Activated CD4-positive, alpha-beta T cell treated with anti-CD3 and anti-CD28 coated beads, Interleukin-10, Interleukin-2, amounts not matched to agents 100 ng/mL and 50 ng/mL, durations not matched to agents 16 hours and 8 hours (primary cell): ENCODE measurements at places on chromosomes 11 and 22.

- peak; percentile 71 for DNase-seq
Measured at GRCh38 chr11:118434553-118435289, 1.6 kb upstream of the KMT2A start.

DNA sequence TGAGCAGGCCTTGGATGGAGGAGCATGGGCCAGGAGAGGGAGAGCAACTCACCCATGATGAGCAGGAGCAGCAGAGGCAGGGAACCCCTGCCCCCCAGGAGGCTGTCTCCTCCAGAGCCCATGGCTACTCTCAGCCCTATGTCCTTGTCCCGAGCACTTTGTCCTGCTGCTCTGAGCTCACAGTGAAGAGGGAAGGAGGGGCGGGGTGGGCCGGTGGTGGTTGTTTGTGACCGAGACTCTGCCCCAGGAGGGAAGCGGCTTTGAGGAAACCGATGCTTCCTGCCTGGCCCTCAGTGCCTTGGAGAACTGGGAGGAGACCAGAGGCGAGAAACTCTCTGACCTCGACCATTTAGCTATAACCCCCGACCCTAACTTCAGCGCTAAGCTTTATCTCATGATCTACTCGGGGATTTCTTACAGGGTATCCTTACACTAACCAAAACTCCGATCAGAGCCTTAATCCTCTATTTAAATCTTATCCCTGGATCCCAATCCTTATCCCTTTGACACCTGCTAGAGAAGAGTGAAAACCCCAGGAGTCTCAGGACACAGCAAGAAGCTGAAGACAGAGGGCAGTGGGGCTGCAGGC is at the start of gene ROBO4:
Gene ROBO4, minus strand, starts transcription at position 192 of the 589 bp plus-strand sequence. Its CDS starts 70 bp downstream, at position 122.
- DNase-seq: no peak

DNA sequence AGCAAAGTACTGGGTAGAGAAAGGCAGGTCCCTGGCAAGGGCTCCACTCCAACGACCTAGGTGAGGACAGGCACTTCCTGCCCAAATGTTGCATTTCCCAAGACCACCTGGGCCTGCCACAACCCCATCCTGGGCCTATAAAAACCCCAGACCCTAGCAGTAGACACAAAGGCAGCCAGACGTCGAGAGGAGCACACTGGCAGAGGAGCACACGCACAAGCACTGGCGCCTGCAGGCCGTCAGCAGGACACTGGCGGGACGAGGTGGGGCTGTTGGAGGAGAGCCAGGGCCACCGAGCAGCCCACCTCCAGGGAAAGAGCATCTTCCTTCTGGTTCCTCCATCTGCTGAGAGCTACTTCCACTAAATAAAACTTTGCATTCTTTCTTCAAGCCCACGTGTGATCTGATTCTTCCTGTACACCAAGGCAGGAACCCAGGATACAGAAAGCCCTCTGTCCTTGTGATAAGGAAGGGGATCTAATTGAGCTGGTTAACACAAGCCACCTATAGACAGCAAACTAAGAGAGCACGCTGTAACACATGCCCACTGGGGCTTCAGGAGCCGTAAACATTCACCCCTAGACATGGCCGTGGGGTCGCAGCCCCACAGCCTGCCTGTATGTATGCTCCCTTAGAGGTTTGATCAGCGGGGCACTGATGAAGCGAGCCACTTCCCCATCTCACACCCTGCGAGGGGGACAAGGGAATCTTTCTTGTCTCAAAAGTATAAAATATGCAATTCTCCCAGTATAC is 89.7 kb upstream of the MTMR2 start:
- no peak for DNase-seq

DNA sequence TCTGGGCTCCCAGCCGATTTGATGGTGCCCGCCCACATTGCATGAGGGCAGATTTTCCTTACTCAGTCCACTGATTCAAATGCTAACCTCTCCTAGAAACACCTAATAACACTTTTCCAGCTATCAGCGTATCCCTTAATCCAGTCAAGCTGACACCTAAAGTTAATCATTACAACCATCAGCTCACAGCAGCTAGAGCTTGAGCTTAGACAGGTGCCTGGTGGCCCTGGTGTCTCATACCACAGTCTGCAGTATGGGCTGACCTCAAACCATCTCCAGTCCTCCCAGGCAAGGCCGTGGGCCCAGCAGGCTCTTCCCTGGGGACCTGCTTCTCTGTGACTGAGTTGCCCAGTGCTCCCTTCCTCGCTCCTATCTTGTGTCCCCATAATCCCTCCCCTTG is 174.4 kb upstream of the NECTIN1 start:
- DNase-seq: no peak

- no peak for DNase-seq
Measured at GRCh38 chr11:73176145-73176873, 34.2 kb upstream of the FCHSD2 start.

DNA sequence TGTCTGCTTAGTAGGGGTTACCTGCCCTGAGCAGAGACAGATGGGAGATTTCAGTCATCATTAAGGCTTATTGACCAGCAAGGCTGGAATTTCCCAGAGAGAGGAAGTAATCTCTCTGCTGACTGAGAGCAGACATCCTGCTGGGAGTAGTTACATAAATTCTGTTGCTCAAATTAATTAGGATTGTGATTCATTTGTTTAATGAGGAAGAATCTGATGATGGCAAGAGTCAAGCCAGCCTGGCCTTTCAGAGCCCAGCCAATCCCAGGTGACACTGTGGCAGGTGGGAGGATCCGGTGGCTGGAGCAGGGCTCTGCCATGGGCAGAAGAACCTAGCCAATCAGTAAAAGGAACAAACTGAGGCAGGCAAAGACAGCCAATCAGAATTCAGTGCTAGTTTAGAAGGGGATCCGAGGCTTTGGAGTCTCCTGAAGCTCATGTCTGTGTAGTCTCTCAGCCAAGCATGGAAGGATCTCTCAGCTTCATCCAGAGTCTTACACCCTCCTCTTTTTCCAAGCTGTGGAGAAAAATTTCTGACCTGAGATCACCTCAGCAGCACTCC is 61.2 kb upstream of the CHST1 start:
- no peak for DNase-seq

DNA sequence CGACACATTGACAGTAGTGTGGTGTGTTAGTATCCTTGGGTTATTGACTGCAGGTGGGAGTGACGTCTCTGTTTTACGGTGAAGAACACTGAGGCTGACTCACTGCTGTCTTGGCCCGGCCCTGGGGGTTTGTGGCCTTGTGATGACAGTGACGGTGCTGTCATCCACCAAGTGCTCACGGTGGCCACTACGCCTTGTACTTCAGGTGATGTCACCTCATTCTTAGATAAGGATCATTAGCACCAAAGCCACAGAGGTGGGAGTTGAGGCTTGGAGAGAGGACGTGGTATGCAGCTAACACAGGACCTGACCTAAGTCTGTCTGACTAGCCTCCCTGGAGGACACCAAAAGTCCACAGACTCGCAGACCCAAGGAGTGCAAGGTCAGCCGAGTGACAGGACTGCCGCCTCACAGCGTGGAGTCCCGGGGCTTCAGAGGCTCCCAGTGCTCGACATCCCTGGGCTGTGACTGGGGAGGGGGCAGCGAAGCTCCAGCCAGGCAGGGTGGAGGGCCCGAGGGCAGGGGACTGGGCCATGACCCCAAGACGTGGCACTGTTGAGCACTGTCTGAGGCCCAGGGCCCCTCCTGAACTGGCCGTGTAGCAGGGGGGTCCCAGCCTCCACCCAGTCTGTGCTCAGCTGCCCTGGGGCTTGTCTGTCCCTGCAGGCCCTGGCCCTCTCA is 56.5 kb downstream of the NAT10 start:
- peak; percentile 63 for DNase-seq

DNA sequence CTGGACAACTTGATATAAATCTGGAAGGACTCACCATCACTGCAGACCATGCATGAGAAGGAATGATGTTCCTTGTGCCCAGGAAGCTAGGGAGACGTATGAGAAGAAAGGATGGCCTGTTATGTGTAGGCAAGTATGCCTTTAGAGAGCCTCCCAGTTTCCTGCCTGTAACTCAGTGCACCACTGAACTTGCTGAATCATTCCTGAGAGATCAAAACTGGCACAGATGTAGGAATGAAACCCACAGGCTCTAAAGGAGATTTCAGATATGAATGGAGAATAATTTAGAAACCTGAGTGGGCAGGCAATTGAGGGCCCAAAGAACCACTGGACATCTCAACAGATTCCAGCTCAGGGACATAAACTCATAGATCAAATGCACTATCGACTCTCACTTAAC is 38.4 kb upstream of the PRSS23 start:
- DNase-seq: no peak

DNA sequence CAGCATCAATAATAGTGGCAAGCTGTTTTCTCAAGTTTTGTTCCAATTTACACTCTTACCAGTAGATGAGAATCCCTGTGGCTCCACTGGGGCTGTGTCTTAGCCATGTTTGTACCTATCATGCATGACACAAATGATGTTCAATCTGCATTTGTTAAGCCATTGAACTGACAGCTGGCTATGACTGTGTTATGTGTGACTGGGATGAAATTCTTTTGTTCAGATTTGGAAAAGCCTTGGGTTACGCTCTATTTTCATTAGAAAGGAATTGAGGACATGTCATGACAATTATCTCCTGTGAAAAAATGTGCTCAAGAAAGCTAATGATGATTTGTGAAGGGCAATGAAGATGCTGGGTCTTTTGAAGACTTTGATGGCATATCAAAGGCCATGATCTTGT is 201.8 kb upstream of the LARGE1 start:
- DNase-seq: no peak

- DNase-seq: no peak
Measured at GRCh38 chr11:105110688-105111030, 28.9 kb downstream of the CARD18 start.

GRCh38 chr22:45425531-45426265 is 12.2 kb downstream of the RIBC2 start:
- no peak for DNase-seq

GRCh38 chr11:92885600-92885999 is 83.9 kb upstream of the MTNR1B start:
- DNase-seq: no peak

DNA sequence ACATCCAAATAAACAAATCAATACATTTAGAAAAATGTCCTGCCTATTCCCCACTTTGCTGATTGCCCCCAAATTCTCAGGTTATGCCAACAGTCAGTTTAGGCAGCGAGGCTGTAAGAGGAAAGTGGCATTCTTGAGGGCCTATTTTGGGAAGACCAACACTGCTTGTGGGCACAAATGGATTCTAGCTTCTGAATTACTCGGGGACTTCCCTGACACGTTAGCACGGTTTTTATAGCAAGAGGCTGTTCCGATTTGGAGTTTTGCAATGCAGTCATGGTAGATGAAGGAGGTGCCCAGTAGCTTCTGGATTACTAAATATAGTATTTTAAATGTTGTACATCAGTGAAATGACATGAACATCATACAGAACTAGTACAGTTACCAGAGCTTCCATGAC is 13.1 kb downstream of the RCN1 start:
- no peak for DNase-seq

- no peak for DNase-seq
Measured at GRCh38 chr22:41204066-41204465, 1.0 kb upstream of the L3MBTL2 start.

- no peak for DNase-seq
Measured at GRCh38 chr22:47086596-47087248, 324.3 kb downstream of the TBC1D22A start.

DNA sequence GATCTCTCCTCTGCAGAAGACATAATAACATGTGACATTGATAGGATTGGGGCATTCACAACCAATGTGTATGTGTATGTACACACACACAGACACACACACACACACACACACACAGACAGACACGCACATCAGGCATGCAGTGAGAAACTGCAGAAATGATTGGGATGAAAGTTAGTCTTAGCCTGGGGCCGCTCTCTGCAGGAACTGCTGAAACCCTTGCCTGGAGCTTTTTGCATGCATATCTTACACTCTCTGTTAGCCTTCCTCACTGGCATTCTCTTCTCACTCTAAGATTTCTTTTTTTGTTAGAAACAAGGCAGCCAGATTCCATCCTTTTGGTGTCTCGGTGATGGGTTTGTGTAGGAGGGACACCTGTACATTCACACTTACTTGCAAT is 337.9 kb downstream of the NELL1 start:
- no peak for DNase-seq

DNA sequence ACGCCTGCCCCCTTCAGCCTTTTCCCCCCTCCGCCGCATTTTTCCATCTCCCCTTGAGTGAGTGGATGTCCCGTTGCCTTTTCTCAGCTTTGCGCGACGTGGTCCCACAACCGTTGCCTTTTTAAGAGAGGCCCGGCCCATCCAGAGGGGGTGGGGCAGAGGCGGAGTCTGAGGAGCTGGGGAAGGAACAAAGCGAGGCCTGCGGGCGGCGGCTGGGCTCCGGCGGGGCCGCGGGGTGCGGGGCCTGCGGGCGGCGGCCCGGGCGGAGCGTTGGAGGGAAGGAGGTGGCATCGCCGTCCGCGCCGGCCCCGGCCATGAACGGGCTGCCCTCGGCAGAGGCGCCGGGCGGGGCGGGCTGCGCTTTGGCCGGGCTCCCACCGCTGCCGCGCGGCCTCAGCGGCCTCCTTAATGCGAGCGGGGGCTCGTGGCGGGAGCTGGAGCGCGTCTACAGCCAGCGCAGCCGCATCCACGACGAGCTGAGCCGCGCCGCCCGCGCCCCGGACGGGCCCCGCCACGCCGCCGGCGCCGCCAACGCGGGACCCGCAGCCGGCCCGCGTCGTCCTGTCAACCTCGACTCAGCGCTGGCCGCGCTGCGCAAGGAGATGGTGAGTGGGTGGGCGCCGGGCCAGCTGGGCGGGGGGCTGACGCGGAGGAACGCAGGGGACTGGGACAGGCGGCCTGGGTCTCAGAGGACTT is at the start of gene FAM89B:
Gene FAM89B, plus strand, starts transcription at position 183 of the 696 bp plus-strand sequence. Its CDS starts 132 bp downstream, at position 315.
- peak; percentile 91 for DNase-seq

- no peak for DNase-seq
Measured at GRCh38 chr22:34842630-34843029, 223.3 kb upstream of the ISX start.

DNA sequence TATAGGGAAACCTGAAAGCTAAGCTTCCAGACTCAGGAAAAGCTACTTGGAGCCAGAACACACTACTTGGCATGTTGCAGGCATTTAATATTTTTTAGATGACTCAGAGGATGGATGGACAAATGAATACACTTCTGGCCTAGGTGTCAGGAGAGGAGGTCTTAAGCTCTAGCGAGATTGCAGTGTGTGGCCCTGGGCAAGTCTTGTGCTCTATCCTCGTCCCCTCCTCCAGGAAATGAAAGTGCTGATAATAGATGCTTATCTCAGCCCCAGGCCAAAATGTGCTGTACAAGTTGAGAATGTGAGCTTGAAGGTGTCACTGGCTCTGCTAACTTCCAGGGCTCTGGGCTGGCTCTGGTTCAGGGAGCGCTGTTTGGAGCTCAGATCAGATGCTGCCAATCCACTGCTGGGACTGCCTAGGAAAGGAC is 136.3 kb downstream of the PKNOX2 start:
- DNase-seq: no peak
